Lower lobe of right lung (tissue), 2 donors: ENCODE measurements at places on chromosomes 3 and 15. TPM values are rescaled to one million over a fixed set of nuclear protein-coding genes. Genes with fewer than 3 reads are reported as not detected.
A peak's percentile ranks its signal among the peaks of the same experiment; 100 is the strongest.

DNA sequence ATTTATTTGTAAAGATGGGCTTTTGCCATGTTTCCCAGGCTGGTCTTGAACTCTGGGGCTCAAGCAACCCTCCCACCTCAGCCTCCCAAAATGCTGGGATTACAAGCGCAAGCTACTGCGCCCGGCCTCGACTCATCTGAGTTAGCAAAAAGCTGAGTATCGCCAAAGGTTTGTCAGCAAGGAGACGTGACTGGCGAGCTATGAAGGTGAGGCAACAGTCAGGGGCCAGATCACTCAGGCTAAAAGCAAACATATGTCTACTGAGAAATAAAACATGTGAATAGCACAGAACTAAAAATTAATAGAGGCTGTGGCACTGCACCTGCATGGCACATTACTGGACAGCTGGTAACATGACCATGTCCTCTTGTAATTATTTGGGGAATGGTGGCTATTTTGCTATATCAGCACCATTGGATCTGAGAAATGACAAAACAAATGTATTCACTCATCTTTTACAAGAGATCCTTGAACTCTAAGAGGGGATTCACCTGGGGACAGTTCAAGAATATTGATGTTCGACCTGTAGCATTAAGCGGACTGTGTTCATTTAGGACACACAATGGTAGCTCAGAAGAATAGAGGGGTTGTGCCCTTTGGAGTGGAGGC lies 10.0 kb upstream of the SLC25A26 start:
- H3K36me3 ChIP-seq, result no peaks in the 10 kb centered on the region
- H3K27ac ChIP-seq, result no peak overlapping the region
- no peaks in the 10 kb centered on the region for H3K27me3 ChIP-seq
- no peak overlapping the region for H3K4me3 ChIP-seq
- no peaks in the 10 kb centered on the region for H3K4me1 ChIP-seq
- DNase-seq, result no peak

DNA sequence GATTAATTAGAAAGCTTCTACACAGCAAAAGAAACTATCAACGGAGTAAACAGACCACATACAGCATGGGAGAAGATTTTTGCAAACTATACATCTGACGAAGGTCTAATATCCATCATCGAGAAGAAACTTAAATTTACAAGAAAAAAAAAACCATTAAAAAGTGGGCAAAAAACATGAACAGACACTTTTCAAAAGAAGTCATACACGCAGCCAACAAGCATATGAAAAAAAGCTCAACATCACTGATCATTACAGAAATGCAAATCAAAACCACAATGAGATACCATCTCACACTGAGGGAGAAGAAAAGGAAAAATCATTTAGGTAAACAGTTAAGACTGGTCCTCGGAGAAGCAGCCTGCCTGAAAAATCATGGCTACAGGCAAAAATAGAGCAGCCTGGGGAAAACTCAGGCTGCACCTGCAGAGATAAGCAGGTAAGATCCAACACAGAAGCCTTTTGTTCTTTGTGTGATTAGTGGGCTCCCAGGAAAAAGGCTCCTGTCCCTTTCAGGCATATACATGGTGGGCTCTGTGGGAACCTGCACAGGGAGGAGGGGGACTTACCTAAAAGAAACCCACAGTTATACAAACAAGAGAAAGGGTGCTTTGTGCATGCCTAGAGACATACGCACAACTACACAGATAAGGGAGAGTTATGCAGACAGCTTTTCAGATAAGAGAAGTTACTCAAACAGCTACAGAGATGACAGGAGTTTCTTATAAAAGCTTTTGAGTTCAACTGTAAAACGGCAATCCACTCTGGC lies 49.3 kb downstream of the C3orf70 start:
- no peak overlapping the region for H3K27ac ChIP-seq
- DNase-seq, result no peak
- no peaks in the 10 kb centered on the region for H3K4me1 ChIP-seq
- no peaks in the 10 kb centered on the region for H3K36me3 ChIP-seq
- no peak overlapping the region for H3K4me3 ChIP-seq

DNA sequence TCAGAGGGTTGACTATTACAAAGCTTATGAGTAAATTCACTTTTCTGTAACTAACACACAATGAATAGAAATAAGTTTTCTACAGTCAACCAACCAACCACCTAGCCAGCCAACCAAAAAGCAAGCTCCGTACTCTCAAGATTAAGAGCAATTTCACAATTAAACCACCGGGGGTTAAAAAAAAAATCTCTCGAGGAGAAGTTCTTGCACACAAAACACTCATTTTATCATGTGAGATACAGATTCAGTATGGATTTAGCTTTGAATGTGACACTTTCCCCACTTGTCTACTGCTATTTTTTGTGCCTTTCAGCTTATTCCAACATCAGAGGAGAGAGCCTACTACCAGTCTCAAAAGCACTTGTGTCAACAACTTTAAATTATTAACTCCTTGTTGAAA lies 135.3 kb downstream of the SV2B start:
- no peak overlapping the region for H3K27ac ChIP-seq
- peaks cover 20% of the 10 kb centered on the region for H3K27me3 ChIP-seq
- H3K36me3 ChIP-seq, result no peaks in the 10 kb centered on the region
- H3K4me1 ChIP-seq, result no peaks in the 10 kb centered on the region
- no peak overlapping the region for H3K4me3 ChIP-seq

DNA sequence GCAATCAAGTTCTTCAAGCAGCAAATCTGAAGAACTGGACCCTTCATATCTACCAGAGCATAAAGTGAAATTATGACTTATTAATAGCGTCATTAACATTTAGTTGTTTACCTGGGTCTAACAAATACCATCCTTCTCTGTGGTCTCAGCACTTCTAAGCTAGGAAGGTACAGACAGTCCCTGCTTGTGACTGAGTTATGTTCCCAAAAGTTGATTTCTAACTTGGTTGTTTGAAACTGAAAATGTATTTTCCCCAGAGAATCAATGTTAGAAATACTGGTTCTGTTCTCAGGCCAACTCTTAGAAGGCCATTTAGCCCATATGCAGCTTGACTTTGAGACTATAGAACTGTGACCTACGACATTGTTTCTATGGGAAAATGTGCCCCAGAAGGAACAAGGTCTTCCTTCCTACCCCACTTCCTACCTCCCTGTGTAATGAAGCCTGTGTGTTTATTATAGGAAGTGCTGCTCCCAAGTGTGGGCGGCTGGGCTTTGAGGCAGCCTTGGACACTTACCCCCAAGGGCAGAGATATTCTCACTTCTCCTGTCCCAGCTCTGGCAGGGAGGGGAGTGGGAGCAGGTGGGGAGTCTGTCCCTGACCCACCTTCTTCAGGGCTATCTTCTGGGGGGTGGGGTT lies 12.2 kb upstream of the MAPK6 start:
- H3K27ac ChIP-seq, result no peak overlapping the region
- no peaks in the 10 kb centered on the region for H3K36me3 ChIP-seq
- no peak overlapping the region for H3K4me3 ChIP-seq
- DNase-seq, result peak; percentile 62

GRCh38 chr15:59456114-59456513 lies 18.1 kb downstream of the FAM81A start:
- no peaks in the 10 kb centered on the region for H3K36me3 ChIP-seq
- no peak overlapping the region for H3K27ac ChIP-seq
- H3K27me3 ChIP-seq, result no peaks in the 10 kb centered on the region
- no peaks in the 10 kb centered on the region for H3K4me1 ChIP-seq
- peak; percentile 54 for DNase-seq

DNA sequence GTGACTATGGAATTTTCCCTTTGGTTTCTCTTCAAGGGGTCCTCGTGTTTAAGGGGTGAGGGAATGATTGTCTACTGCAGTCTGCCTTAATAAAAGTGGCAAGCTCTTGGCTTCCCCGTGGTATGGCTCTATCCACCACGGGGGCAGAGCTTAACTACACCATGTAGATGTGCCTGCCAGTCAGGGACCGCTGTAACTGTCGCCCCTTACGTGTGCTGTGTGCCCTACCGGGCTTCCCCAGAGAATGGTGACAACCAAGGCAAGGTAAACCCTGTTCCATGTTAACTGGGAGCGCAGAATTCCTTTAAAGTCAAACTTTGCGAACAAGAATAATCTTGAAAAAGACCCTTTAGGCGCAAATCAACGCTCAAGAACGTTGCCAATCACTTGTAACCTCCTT lies 966 bp upstream of the C3orf80 start:
- no peak for DNase-seq
- H3K4me3 ChIP-seq, result no peak overlapping the region
- peaks cover 43% of the 10 kb centered on the region for H3K27me3 ChIP-seq
- H3K27ac ChIP-seq, result no peak overlapping the region
- H3K4me1 ChIP-seq, result peaks cover 20% of the 10 kb centered on the region

SCN11A gene
- total RNA-seq, result 0.27 TPM

ACKR4 gene
- total RNA-seq, result 8.5 TPM

ITIH1 gene
- not detected for total RNA-seq

SPATA12 gene
- 0.15 TPM for total RNA-seq

TLE3 gene
- 63.7 TPM for total RNA-seq

GOLGA6B gene
- not detected for total RNA-seq

IL12A gene
- 2.9 TPM for total RNA-seq

DUOXA1 gene
- total RNA-seq, result 131 TPM
